Tongue (tissue), 3 donors: ENCODE measurements at places on chromosomes 6 and 20. TPM values are rescaled to one million over a fixed set of nuclear protein-coding genes. Genes with fewer than 3 reads are reported as not detected.

Gene SLC17A2
- not detected for total RNA-seq

Gene SYCP2L
- 1.5 TPM for total RNA-seq

Gene LTA
- not detected for total RNA-seq

Gene SLC17A3
- not detected for total RNA-seq

Gene TMEM217
- 0.31 TPM for total RNA-seq

Gene HEY2
- total RNA-seq, result 2.4 TPM

Gene CDC5L
- total RNA-seq, result 38.5 TPM

Gene MOCS3
- total RNA-seq, result 4.7 TPM

Gene SPDEF
- 6.1 TPM for total RNA-seq

Gene SLC35F1
- 6.3 TPM for total RNA-seq

Gene MATN4
- total RNA-seq, result 1.1 TPM

Gene GRM4
- total RNA-seq, result 0.51 TPM

Gene BANF2
- not detected for total RNA-seq

Gene AKAP12
- total RNA-seq, result 107 TPM

Gene ZBTB12
- total RNA-seq, result 5.7 TPM

Gene EEF1A2
- 858 TPM for total RNA-seq

Gene IL17F
- not detected for total RNA-seq

Gene SPTLC3
- 15.8 TPM for total RNA-seq

Gene FBXO9
- total RNA-seq, result 38.2 TPM

Gene MICAL1
- total RNA-seq, result 35.8 TPM

Gene PLAGL2
- total RNA-seq, result 6.2 TPM

Gene DDX43
- 1.1 TPM for total RNA-seq

Gene MYB
- total RNA-seq, result 1.3 TPM

Gene TRDN
- total RNA-seq, result 249 TPM

Gene F13A1
- 26.0 TPM for total RNA-seq

Gene SNAI1
- total RNA-seq, result 0.31 TPM

Gene GNMT
- 0.41 TPM for total RNA-seq

Gene TRIM40
- total RNA-seq, result not detected

Gene LIN28B
- 0.21 TPM for total RNA-seq

Gene ENPP5
- total RNA-seq, result 9.6 TPM

Gene C4A
- 32.6 TPM for total RNA-seq

Gene HDAC2
- 109 TPM for total RNA-seq

Gene PPP1R16B
- total RNA-seq, result 4.6 TPM

Gene SAMD10
- 2.6 TPM for total RNA-seq

Gene LYRM4
- 8.3 TPM for total RNA-seq

Gene EYA2
- 1.3 TPM for total RNA-seq

Gene HFE
- 4.9 TPM for total RNA-seq

Gene GHRH
- not detected for total RNA-seq

Gene SIRPB2
- 0.51 TPM for total RNA-seq

Gene C20orf202
- not detected for total RNA-seq

Gene TBXT
- total RNA-seq, result not detected

Gene MUCL3
- not detected for total RNA-seq

Gene TOMM6
- total RNA-seq, result 88.1 TPM

Gene SLX4IP
- 7.6 TPM for total RNA-seq

Gene OR2B3
- not detected for total RNA-seq

Gene PGK2
- not detected for total RNA-seq

Gene KLC4
- total RNA-seq, result 32.3 TPM

Gene RING1
- 22.5 TPM for total RNA-seq

Gene LPA
- total RNA-seq, result 0.10 TPM

Gene ARMC12
- total RNA-seq, result 0.31 TPM

Gene FOXA2
- total RNA-seq, result 1.1 TPM

Gene TMEM244
- total RNA-seq, result 2.3 TPM

Gene NOX3
- total RNA-seq, result not detected

Gene BPIFA1
- total RNA-seq, result 109 TPM

Gene NDUFAF4
- 31.0 TPM for total RNA-seq

Gene KCNK16
- total RNA-seq, result not detected

Gene SLC2A10
- 31.2 TPM for total RNA-seq

Gene GJA10
- not detected for total RNA-seq
